ENCODE measurements at places on chromosomes 16 and 17.

DNA sequence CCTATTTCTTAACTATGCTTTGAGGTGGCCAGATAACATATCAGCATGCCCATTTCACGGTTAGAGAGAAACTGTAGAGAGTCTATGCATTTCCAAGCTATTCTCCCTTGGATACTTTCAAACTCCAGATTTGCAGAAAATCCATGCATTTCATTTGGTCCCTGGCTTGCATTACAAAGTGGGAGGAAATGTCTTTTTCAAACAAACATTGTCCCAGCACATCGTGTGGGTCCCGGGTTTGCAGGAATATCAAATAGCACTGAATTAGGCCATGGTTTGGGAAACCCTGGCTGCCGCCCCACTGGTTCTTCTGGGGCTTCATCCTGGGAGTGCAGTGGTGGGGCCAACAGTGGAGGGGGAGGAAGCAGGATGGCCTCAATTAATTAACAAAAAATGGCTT lies 171.9 kb downstream of the IRX5 start:
- no peak for DNase-seq

GRCh38 chr17:65137021-65137939 lies at the start of gene RGS9:
Gene RGS9 (plus strand): TSS chr17:65137370. CDS start chr17:65137541, 171 bp downstream.
- peak; percentile 91 for DNase-seq

DNA sequence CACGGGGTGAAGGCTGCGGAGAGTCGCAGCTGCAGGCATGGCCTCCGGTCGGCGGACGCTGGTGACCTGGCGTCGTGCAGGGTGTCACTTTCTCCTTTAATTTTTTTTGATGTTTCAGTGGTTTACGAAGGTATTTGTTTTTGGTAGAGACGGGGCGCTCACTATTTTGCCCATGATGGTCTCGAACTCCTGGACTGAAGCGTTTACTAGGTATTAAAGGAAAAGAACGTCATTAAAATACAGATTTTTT lies 17.1 kb downstream of the ZNF213 start:
- DNase-seq: peak; percentile 38

DNA sequence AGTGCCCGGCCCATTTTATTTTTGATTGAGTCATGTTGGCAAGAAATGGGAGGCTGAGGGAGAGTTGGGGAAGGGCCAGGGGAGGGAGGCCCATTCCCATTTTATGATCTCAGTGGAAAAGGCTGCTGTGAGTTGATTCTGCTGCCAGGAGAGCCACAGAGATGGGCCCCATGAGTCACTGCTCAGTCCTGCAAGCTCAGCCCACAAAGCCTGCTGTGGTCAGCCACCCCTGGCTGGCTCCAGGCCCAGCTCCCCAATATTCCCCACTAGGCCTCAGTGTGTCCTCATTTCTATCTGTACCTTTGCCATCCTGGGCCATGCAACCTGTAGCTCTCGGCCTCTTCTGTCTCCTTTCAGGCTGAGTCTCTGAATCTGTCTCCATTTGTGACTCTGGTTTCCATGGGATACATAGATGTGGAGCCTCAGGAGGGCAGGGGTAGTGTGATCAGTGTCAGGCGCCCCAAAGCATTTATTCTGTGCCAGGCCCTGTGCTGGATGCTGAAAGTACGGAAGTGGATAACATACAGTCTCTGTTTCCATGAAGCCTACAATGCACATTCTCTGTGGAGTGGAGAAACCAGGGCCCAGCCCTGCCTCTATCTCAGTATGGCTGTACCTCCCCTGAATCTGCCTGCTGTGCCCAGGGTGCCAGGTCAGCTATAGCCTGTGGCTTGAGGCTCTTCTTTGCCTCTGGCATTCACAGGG lies 1.9 kb upstream of the PLEKHG4 start:
- DNase-seq: no peak

DNA sequence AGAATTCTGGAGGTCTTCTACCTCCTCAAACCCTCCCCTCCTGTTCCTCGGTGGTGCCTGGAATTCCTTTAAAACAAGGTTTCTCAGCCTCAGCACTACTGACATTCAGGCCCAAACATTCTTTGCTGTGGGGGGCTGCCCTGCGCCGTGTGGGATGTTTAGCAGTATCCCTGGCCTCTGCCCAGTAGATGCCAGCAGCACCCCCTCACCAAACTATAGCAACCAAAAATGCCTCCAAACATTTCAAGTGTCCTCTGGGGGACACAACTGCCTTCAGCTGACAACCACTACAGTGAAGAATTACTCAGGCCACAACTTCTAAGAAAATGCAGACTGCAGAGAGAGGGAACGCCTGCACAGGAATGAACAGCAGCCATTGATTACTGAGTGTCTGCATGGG lies 28.4 kb downstream of the TEKT5 start:
- no peak for DNase-seq

DNA sequence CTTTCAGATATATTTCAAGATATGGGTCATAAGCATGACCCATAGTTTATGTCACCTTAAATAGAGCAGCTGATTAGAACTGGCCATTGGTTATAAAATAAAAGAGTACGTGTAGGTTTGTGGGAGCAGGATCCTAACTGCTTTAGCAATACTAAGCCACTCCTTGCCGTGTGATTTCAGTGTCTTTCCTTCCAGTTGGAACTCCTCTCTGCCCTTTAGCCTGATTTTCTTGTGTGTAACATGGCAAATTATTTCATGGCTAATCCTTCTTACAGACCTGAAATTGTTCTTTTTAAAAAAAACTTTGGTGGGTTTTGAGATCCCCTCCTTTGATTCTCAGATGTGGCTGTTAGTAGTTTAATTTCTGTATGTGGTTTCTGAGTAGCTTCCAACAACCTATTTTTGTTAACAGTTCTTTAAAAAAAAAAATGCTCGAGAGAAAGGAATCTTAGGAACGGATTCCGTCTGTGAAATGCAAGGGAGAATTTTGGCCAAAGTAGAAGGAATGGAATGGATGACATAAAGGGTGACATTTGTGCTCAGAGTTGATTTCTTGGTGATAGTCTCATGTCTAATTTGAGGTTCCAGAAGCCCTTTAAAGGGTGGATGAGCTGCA lies 39.9 kb downstream of the DHRS7B start:
- no peak for DNase-seq

DNA sequence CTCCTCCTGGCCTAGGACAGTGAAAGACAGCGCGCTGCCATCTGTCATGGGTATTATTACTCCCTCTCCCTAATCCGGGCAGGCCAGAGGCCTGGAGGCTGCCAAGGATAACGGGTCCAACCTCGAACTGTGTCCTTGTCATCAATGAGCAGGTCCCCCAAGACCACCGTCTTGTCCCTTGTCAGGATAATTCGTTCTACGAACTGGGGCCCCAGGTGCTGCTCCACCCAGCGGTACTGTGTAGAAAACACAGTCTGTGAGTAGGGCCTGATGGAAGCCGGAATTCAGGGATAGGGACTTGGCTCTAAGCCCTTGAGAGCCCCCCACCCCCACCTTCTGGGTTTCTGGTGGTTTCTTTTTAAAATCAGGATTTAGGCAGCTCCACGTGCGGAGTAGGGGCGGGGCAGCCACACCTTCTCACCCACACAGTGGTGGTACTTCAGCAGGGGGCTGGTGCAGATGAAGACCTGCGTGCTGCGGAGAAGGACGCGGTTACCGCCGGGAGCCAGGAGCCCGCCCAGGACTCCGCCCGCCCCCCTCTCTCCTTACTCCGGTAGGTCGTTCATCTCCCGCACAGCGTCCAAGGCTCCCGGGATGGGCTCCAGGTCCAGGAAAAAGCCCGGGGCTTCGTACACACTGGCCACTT lies 787 bp downstream of the NT5C start:
- DNase-seq: peak; percentile 68

- DNase-seq: no peak
Observed at GRCh38 chr17:1733759-1734158, 8.9 kb upstream of the SERPINF2 start.

DNA sequence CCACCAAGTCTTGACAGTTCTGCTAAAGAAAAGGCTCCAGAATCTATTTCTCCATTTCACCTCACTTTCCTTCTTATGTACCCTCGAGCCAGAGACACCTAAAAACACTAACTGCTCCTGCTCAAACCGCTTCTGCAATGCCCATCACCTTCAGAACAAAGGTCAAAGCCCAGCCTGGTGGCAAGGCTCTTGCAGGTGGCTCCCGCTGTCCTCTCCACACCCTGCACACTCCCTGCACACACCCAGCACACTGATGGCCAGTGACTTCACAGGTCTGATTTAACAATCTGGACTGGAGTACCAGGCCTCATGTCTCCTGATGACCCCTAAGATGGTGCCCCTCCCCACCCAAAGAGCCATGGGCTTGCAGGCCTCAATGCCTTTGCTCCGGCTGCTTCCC lies 9.8 kb upstream of the C17orf113 start:
- no peak for DNase-seq

DNA sequence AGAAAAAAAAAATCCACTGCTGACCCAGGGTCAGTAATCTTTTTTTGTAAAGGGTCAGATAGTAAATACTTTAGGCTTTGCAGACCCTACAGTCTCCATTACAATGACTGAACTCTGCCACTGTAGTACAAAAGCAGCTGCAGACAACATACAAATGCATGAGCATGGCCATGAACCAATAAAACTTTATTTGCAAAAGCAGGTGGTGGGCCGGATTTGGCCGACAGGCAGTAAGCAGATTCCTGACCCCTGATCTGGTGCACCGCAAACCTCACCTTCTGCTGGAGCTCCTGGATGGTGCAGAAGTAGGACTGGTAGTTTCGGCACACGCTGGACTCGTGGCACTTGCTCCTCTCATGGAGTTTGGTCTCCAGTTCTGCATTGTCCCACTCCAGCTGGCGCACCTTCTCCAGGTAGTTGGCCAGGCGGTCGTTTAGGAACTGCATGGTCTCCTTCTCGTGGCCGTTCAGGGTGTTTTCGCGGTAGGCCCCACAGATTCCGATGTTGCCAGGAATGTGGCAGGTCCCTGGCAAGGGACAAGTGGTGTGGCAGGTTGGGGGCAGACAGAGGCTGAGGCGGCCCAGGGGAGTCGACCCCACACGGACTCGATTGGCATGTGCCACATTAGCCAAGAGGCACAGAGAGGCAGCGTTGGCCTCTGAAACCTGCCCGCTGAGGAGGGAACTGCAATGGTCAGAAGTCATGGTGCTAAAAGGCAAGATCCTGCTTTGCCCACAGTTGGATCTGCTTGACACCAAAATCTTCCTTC lies 13.1 kb downstream of the KRT37 start:
- no peak for DNase-seq

DNA sequence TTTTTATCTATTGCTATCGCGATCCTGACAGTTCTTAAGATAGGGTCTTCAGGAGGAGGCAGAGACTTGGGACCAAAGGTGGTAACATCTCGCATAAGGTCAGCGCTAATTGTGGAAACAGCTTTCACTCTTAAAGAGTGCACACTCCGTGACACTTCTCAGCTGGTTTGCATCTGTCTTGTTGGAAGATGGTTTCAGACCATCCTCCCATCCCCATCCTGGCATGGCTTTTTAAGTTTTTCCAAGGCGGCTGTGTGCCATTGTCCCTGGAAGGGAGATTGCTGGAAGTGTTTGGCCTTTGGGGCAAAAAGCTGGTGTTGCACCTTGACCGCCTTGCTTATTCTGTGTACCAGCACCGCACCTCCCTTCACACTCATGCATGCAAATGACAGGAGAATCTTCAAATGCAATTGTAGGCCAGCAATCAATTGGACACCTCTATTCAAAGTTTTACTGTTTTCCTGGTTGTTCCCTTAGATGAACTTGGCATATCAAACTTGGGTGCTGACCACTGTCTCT lies 1.5 kb downstream of the SOCS7 start:
- no peak for DNase-seq

DNA sequence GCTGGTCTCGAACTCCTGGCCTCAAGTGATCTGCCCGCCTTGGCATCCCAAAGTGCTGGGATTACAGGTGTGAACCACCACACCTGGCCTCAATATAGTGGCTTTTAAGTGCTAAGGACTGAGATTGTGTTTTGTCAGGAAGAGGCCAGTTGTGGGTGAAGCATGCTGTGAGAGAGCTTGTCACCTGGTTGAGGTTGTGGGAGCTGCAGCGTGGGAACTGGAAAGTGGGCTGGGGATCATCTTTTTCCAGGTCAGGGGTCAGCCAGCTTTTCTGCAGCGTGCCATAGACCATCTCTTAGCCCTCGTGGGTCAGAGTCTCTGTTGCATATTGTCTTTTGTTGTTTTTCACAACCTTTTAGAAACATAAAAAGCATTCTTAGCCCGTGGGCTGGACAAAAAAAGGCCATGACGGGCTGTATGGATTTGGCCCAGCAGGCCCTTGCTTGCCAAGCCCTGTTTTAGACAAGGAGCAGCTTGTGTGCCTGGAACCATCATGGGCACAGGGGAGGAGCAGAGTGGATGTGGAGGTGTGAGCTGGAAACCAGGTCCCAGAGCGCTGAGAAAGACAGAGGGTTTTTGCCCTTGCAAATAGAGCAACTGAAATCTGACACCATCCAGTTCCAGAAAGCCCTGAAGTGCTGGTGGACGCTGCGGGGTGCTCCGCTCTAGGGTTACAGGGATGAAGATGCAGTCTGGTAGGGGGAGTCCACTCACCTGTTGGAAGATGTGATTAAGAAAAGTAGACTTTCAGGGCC lies 5.5 kb downstream of the BIRC5 start:
- no peak for DNase-seq

DNA sequence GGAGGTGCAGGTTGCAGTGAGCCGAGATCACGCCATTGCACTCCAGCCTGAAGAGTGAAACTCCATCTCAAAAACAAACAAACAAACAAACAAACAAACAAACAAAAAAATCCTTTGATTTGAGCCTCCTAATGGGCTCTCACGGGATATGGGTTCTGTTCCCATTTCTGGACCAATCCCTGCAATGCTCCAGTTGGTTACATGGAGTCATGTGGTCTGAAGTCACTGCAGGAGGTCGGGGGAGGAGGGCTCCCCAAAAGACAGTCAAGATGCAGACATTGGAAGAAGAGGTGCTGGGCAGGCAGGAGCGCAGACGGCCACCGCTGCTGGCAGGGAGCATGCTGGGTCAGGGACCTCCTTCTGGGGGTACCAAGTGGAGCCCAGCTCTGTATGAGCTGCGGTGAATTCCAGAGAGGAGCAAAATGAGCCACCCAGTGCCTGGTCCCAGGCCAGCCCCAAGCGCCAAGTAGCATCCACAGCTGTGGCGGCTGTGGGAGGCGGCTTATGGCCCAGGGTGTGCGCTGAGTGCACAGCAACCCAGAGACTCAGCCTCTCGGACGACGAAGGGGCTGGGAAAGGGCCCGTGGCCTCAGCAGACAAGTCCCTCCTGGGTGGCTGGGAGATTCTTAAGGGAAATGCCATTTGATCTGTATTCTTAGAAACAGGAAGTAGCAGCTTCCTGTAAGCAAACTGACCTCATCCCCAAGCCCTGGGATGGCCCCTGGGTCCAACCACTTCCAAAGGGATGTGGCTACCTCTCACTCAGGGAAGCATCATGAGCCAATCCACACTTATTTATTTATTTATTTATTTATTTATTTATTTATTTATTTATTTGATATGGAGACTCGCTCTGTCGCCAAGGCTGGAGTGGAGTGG lies 19.6 kb upstream of the ATP2A3 start:
- DNase-seq: no peak
